NCI-H82 (cell line): ENCODE measurements at places on chromosomes 7 and 10.

- DNase-seq: no peak
Measured at GRCh38 chr7:138776166-138776833, 21.5 kb upstream of the TMEM213 start.

- no peak for DNase-seq
Measured at GRCh38 chr10:11387551-11388222, 223.8 kb downstream of the USP6NL start.

- DNase-seq: no peak
Measured at GRCh38 chr7:134660961-134661376, 14.3 kb downstream of the BPGM start.

DNA sequence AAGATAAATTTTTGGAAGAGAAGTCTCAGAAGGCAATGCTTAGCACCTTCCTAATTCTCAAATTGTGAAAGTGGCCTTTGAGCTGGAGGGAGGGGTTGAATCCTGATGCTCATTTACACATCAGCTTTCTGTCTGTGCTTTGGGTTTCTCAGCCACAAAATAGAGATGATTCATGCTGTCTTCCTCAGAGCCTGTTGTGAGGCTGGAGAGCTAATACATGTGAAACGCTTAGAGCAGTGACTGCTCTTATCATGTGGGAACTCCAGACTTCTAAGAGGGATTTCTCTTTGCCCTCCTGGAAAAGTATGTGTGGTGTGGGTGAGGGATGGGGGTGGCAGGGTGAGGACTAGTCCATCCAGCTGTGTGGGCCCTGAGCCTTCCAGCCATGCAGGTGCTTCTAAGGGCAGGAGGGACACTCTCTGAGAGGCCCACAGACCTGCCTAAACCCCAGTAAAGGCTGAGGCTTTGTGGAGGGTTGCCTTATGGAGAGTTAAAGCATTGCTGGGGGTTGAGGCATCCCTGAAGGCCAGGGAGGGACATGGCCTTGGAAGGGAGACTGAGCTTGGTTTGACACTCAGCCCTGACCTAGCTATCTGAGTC lies 4.8 kb upstream of the EVX1 start:
- DNase-seq: no peak

- DNase-seq: no peak
Measured at GRCh38 chr7:129169686-129170440, 18.6 kb upstream of the SMO start.

DNA sequence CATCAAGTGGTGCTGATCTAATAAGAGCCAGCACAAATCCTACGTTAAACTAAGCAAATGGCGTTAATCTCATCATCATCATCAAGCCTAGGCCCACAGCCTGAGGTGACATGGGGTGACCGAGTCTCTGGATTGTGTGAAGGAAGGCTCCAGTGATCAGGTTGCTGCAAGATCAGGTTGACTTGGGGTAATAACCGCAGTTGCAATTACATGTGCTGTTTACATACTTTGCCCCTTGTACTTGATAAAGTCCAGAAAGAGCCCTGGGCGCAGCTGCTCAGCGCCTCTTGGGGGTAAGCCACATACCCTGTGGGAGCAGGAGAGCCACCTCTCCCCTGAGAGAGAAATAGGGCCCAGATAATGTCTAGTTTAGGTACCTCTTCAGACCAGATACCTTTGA lies 228.1 kb downstream of the WDR11 start:
- DNase-seq: peak; percentile 90

DNA sequence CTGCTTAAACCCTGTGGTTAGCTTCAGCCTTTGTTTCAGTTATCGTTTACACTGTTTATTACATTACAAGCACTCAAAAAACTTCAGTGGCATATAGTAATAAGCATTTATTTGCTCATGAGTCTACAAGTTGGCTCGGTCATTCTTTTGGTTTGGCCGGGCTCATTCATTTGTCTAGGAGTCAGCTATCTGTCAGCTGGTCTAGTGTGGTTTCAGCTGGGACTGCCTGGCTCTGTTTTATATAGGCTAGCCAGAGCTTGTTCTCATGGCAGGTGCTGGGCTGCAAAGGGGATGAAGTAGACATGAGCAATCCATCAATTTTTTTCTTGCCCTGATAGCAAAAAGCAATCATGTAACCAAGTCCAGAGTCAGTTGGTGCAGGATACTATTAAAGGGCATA lies 103.6 kb downstream of the MKLN1 start:
- DNase-seq: no peak

DNA sequence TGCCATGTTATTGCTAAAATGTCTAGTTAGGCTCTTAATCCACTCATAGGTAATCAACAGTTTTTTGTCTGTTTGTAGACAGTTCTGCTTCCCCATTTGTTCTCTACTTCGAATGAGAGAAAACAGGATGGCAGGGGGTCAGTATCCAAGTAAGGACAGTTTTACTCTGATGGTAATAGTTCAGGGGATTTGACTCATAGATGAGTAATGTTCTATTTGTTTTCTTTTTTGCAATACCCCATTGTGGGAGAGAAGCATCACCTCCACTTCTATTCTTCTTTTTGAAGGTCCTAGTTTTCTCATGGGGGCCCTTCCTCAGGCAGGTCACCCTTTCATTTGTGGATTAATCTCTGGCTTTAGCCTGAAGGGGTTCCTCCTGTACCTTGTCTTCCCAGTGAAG lies 13.9 kb downstream of the PCLO start:
- DNase-seq: no peak

- DNase-seq: no peak
Measured at GRCh38 chr10:25959540-25960232, 25.7 kb downstream of the MYO3A start.

DNA sequence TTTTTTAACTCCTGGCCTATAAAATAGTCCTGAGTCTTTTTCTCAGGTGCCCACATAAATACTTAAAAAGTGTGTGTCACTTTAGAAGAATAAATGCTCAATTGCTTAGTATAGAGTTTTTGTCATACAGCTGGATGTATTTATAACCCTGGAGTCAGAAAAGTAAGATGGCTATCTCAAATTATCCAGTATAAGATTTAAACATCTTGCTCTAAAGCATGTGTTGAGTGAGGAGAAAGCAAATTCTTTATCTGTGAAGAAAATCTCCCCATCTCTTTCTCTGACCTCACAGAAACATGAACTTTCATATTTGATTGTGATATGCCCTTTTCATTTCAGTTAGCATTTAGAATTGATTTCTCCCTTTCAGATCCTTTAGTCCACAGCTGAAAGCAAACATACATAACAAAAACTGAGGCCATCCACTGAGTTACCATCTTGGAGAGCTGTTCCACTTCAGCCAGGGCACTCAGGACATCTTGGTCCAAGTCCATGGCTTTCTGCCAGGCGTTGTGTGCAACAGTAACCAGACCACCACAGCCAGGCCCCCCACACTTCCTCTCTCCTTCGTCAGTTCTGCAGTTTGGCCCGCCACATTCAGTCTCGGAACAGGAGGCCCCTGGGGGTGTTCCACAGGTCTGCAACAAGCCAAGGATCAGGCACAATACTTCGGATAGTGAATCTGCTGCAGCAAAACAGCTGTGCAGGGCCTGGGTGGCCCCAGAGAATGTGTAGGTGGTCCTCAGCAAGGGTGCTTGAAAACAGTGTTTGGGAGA lies 40.9 kb downstream of the DLD start:
- DNase-seq: no peak

DNA sequence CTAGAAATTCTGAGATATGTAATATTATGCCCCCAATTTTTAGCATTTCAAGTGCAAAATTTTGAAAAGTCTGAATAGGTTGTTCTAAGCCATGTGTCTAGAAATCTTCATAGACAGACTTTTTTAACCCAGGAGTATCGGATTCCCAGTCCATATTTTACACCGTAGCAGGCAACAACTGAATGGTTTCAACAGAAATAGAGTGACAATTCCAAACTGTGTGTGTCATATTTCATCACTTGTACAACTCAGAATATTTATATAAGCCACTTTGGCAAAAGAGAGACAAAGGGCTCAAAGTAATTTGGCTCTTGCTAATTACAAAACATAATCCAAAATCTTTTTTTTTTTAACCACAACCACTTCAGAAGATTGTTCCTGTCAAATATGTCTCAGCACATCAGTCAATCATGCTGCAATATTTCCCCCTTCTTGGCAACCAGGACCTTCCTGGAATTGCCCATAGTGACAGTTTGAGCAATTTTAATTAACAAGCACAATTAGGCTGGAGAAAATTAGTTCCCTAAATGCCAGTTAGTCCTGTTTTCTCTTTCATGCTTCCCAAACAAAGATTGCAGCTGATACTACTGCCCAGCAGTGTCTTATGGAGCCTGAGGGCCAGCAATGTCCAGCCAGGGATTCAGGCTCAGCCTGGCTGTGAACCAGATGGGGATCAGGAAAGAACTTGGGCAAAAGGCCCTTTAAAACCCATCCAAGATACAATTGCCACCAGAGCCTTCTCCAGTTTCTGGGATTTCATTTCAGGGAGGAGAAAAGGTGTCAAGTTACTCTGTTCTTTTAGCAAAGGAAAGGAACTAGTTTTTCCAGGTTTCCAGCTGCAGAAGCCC lies 533.3 kb upstream of the GHITM start:
- DNase-seq: no peak

GRCh38 chr7:94933256-94933990 lies 26.0 kb downstream of the PPP1R9A start:
- peak; percentile 88 for DNase-seq

GRCh38 chr10:94351089-94351488 lies 11.7 kb downstream of the NOC3L start:
- DNase-seq: peak; percentile 92

GRCh38 chr10:61899997-61900828 lies 1.3 kb upstream of the ARID5B start:
- peak; percentile 34 for DNase-seq

GRCh38 chr7:87316097-87316700 lies 29.3 kb upstream of the CROT start:
- DNase-seq: no peak

GRCh38 chr10:90960355-90960814 lies 39.5 kb upstream of the ANKRD1 start:
- no peak for DNase-seq

GRCh38 chr7:87220026-87220733 lies 648 bp upstream of the TMEM243 start:
- peak; percentile 96 for DNase-seq

- DNase-seq: no peak
Measured at GRCh38 chr7:21367081-21367480, 60.8 kb upstream of the SP4 start.

GRCh38 chr7:136030330-136030729 lies 53.2 kb upstream of the MTPN start:
- no peak for DNase-seq

DNA sequence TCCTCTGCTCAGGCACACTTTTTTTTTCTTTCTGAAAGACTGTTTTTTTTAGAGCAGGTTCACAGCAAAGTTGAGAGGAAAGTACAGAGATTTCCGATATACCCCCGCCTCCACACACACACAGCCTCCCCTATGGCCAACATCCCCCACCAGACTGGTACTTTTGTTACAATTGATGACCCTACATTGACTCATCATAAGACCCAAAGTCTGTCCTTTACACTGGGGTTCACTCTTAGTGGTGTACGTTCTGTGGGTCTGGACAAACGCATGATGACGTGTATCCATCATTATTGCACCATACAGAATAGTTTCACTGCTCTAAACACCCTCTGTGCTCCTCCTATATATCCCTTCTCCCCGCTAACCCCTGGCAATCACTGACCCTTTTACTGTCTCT lies 107.7 kb downstream of the RBM20 start:
- DNase-seq: no peak

DNA sequence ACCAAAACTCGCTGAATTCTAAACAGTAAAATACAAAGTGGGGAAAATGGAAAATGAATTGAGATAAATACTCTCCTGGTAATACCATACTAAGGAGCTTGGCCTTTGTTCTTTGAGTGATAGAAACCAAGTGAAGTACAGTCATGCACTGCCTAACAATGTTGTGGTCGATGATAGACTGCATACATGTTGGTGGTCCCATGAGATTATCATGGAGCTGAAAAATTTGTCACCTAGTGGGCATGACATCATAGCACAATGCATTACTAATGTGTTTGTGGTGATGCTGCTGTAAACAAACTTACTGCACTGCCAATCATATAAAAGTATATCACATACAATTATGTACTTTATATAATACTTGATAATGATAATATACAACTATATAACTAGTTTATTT lies 419.1 kb downstream of the ARL4A start:
- no peak for DNase-seq

DNA sequence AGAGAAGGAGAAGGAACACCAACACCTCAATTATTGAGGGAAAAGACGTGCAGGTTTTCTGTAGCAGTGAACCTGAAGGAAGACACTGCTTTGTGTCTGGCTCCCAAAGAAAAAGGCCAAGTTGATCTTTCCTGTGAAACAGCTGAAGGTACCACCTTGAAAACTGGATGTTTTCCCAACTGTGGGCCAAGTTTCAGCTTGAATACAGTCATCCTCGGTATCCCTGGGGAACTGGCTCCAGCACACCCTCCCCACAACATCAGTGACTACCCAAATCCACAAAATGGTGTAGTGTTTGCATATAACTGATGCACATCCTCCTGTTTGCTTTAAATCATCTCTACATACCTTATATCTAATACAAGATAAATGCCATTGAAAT lies 297.0 kb upstream of the PITRM1 start:
- no peak for DNase-seq

DNA sequence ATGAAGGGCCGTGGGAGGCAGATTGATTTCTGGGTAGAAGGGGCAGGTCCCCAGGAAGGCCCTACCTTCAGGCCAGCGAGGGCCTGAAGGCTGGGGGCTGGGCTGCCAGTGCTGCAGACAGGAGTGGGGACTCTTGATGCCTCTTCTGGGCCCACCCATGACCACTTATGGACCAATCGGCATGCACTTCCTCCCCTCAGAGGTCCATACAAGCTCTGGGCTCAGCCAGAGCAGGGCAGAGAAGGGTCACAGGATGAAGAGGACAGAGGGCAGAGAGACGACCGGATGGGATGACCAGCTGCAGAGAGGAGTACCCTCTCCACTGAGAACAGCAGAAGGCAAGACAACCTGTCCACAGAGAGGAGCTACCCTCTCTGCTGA lies 120.1 kb downstream of the DYNC2I1 start:
- no peak for DNase-seq

- peak; percentile 33 for DNase-seq
Measured at GRCh38 chr10:89888321-89889070, 187.1 kb downstream of the KIF20B start.

GRCh38 chr7:10106609-10107008 lies 867.1 kb upstream of the PHF14 start:
- no peak for DNase-seq

GRCh38 chr10:124647421-124648130 lies 96.6 kb downstream of the FAM53B start:
- DNase-seq: no peak

DNA sequence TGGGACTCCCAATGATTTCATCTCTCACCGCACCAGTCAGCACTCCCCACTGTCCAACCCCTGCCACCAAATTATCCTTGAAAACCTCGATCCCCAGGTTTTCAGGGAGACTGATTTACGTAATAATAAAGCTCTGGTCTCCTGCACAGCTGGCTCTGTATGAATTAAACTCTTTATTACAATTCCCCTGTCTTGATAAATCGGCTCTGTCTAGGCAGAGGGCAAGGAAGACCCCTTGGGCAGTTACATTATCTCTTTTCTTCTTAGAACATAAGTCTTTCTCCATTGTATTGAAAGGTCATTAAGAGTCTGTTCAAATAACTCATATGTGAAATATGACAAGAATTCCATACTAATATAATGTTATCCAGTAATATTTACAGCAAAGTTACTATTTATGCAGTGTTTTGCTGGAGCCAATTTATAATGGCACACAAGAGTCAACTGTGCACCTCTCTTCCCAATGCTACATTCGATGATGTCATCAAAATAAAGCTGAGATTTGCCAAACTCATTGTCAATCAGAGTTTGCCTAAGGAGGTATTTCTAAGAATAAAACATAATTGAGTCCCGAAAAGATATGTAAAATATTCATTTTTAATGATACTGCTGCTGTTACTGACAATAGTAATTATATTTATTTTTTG lies 1297.2 kb upstream of the LRRTM3 start:
- DNase-seq: no peak

GRCh38 chr10:10869592-10869991 lies 148.1 kb upstream of the CELF2 start:
- DNase-seq: no peak
